ENCODE measurements at places on chromosomes 2 and 18. TPM values are rescaled to one million over a fixed set of nuclear protein-coding genes. Genes with fewer than 3 reads are reported as not detected.

- DNase-seq = no peak
These were observed 1191.4 kb upstream of the SLC39A10 start for GRCh38 chr2:194465641-194466040.

- DNase-seq = no peak
These were observed 185.4 kb downstream of the ZEB2 start for GRCh38 chr2:144334551-144334950.

- DNase-seq = peak; percentile 54
These were observed 105.4 kb downstream of the KCNH7 start for GRCh38 chr2:162732946-162733698.

DNA sequence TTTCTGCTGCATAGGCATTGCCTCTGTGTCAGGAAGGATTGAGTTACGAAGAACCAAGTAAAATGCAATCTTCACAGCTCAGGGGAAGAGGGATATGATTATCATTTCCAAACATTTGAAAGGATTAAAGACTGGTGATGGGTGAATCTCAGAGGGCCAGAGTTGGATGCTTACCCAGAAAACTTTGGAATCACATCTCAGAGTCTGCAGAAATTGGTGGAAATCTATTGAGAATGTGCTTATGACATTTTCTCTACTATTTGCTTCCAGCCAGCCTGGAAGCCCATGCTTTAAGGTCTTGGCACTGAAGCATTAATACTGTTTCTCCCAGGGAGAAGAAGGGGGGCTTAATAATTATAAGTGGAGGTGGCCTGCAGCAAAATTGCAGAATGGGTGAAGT, 1301.4 kb upstream of the PIK3C3 start:
- DNase-seq = no peak

- DNase-seq = no peak
These were observed 10.6 kb downstream of the LYPD6B start for GRCh38 chr2:149049142-149049541.

ALPI gene
- total RNA-seq = 24.6 TPM

VWC2L gene
- total RNA-seq = not detected

FOXI3 gene
- total RNA-seq = not detected

MYO5B gene
- 120 TPM for total RNA-seq

BOLL gene
- total RNA-seq = not detected

STON1 gene
- 5.5 TPM for total RNA-seq

DCC gene
- 0.34 TPM for total RNA-seq
